Sigmoid colon (tissue), 7 donors: ENCODE measurements at places on chromosomes 1 and 21. TPM values are rescaled to one million over a fixed set of nuclear protein-coding genes. Genes with fewer than 3 reads are reported as not detected.

Gene ZNF593
- 16.3 TPM for total RNA-seq

GRCh38 chr21:25341981-25342380 is 265.3 kb downstream of the MRPL39 start:
- no peaks in the 10 kb centered on the region for H3K4me1 ChIP-seq
- no peak for DNase-seq
- H3K27me3 ChIP-seq = no peaks in the 10 kb centered on the region
- H3K4me3 ChIP-seq = no peak overlapping the region

DNA sequence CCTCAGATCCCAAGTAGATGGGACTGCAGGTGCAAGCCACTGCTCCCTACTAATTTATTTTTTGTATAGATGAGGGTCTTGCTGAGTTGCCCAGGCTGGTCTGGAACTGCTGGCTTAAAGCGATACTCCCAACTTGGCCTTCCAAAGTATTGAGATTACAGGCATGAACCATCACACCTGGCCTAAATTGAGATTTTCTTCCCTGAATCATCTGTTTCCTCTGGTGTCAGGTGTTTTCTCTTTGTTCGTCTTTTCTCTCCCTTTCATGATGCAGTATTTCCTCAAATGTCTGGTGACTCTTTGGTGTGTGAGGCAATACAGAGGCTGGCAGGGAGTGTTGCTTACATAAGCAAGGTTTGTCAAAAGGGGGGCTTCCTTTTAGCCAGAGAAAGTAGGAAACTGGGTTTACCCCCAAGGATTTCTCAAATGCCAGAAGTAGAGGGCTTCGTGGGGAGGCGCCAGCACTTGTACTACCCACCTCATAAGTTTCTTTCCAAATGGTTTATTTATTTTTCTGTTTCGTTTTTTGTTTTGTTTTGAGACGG is 27.6 kb downstream of the CLDN14 start:
- no peaks in the 10 kb centered on the region for H3K36me3 ChIP-seq
- H3K27ac ChIP-seq = no peak overlapping the region
- no peak overlapping the region for H3K4me3 ChIP-seq
- H3K4me1 ChIP-seq = no peaks in the 10 kb centered on the region
- H3K27me3 ChIP-seq = no peaks in the 10 kb centered on the region

DNA sequence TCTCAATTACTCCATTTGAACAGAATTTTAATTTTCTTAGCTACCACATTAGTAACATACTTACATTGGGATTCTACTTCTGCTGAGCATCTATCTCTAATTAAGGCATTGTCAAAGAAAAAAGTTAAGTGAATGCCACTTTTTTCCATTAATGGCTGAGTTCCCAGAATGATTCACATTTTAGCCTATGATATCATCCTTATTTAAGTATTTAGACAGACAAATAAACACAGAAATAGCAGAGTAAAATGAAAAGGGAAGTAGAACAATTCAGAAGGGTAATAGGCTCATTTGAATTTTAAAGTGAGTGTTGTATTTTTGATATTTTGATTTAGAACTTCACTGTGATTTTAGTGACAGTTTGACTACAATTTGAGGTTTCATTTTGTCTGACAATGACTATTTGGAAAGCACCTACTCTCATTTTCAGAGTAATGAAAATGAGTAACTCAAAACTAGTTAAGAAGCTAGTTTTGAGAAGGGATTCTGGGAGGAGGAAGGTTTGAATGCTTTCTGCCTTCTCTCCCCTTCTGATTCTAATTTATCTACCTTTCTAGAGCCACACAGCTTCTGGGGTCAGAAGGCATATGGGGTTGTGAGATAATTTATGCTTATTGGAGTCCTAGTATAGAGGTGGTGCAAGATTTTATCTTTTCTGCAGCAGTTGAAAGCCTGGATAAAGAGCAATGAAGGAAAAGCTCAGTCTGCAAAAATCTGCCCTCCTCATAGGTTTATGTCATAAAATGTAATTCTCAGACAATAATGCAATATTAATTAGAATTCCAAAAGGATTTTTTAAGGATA is 15.5 kb downstream of the LYPLAL1 start:
- H3K4me1 ChIP-seq = peaks cover 40% of the 10 kb centered on the region
- no peak overlapping the region for H3K4me3 ChIP-seq
- H3K27ac ChIP-seq = peak overlapping the region; percentile 40
- DNase-seq = no peak
- peaks cover 7% of the 10 kb centered on the region for H3K36me3 ChIP-seq
- no peaks in the 10 kb centered on the region for H3K27me3 ChIP-seq

DNA sequence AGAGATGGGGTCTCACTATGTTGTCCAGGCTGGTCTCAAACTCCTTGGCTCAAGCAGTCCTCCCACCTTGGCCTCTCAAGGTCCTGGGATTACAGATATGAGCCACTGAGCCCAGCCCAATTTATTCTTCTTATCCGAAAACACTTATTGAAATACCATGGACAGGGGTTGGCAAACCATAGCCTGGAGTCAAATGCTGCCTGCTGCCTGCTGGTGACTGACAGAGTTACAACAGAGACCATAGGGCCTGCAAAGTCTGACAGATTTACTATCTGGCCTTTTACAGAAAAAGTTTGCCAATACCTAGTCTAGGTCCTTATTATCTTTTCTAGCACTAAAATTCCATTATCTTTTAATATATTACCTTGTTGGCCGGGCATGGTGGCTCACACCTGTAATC is 87.1 kb upstream of the ZNF281 start:
- no peaks in the 10 kb centered on the region for H3K4me1 ChIP-seq
- no peaks in the 10 kb centered on the region for H3K27me3 ChIP-seq
- H3K4me3 ChIP-seq = no peak overlapping the region
- DNase-seq = no peak
- no peaks in the 10 kb centered on the region for H3K36me3 ChIP-seq
